NCI-H1417 treated with DMSO at 0.1 percent for 48 hours (cell line): ENCODE measurements at places on chromosomes 12 and 14.

GRCh38 chr14:67331368-67332125, 28.1 kb downstream of the ATP6V1D start:
- no peak for DNase-seq

DNA sequence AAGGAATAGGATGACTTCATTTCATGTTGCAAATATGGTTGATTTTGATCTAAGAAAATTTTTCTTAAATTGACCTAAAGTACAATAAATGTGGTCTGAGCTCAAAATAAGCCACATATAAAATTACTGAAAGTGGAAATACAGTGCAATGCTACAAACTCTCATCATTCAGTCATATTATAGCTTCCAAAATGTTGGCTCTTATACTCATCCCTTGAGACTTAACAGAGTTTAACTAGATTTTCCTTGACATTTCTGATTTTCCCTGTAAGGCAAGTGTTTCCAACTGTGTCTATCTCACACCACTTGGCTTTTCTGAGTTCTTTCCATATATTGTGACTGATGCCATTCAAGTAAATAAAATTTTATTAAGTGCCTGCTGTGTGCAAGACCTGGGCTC, 123.7 kb upstream of the NTF3 start:
- no peak for DNase-seq

DNA sequence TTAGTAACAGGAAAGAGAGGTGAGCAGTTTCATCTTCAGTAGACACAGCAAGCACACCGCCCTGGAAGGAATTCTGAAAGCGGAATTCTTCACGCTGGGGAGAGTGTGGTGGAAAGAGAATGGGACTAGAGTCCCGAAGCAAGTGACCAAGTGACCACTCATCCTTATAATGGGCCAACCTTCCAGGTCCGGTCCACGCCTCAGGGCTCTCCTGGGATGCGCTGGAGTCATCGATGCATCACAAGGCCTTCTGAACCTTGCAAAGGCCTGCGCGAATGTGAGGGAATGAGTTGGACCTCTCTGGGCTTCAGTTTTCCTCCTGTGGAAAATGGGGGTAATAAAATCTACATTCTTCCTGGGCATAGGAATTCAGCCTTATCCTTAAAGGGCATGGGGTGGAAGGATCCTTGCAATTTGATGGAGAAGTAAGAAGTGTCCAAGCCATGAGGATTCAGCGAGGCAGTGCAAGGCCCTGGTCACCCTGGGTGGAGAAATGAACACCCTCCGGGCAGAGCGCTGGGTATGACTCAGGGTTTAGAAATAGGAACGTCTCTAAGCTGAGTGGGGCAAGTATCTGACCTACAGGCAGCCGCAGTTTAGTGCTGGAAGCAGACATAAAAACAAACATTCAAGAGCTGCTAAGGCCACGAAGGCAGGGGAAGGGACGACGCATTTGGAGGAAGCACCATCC, 97.7 kb downstream of the SETD3 start:
- no peak for DNase-seq

DNA sequence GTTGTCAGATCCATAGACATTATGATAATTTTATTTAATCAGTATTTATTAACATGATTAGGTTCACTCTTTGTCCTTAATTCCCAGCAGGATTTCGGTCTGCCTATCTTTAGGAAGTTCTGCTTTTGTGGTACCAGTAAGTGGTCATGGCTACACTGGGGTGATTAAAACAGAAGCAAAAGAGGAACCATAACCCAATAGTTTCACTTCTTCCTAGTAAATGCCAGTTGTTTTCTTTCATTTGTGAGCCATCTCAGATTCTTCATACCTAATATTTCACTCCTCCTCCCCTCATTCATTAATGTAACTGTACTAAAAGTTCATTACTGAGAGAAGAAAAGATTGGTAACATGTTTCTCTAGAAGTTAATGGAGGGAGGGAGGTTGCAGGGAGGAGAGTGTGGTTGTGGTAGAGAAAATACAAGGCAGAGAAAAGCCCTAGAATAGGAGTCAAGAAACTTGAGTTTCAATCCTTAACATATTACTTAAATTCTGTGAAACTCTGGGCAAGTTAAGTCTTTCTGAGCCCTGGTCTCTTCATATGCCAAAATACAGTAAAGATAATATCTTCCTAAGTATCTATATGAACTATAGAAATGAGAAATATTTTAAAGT, 101.2 kb downstream of the PEBP1 start:
- DNase-seq, result no peak

DNA sequence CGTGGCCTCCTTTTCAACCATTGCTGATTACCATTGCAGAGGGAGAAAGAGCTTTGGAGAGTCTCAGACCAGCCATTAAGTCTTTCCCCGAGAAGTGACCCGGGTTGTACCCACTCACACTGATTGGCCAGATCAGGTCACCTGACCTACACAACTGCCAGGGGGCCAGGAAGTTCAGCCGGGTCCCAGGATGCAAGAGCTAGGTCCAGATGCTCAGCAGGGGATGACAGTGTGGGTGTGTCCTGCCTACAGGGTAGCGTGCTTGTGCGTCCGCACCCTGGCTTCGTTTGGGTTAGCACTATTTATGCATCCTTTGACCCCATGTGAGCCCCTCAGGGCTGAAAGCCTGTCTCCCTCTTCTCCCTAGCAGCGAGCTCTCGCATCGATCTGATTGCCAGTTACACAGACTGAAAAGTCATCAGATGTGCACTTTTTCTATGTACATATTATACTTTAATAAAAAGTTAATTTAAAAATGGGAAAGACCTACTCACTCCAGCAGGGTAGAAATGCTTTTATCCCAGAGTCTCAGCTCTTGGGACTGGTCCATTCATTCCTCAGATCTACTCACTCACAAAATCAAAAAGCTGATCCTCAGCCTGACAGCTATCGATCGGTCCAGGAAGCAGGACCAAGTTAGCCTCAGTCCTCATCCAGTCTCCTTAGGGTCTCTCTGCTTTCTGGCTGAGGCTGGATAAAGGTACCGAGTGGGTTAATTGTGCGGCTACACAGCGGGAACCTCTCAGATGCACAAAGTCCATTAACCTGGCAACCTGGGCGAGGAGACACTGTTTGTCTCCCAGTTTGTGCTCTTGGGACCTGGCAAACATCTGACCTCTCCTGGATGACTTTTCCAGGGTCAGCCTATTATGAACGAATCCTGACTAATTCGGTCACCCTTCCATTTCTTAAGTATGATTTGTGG, 68.0 kb downstream of the SERPINA3 start:
- no peak for DNase-seq

GRCh38 chr14:106808458-106808857, 1282.1 kb downstream of the TMEM121 start:
- DNase-seq, result no peak

GRCh38 chr14:88281447-88281846, 41.6 kb downstream of the KCNK10 start:
- DNase-seq, result no peak

- no peak for DNase-seq
Observed at GRCh38 chr12:113660936-113661335, 189.3 kb upstream of the LHX5 start.

- no peak for DNase-seq
Observed at GRCh38 chr12:132275110-132275531, 54.3 kb downstream of the GALNT9 start.
